ENCODE measurements at places on chromosomes 7 and 10.

GRCh38 chr7:41504214-41504980 is 198.5 kb downstream of the INHBA start:
- no peak for DNase-seq

- no peak for DNase-seq
Observed at GRCh38 chr10:21467633-21468032, 57.8 kb downstream of the SKIDA1 start.

DNA sequence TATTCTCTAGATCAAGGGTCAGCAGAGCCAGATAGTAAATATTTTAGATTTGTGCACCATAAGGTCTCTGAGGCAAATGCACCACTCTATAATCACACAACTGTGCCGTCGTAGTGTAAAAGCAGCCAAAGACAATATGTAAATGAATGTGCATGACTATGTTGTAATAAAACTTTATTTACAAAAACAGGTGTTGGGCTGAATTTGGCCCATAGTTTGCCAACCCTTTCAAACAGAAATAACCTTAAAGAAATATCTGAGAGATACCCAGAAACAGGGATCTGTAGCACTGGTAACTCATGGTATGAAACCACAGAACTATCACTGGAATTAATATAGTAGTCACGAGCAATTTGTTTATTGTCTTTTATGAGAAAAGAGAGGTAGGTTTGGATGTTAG is 86.0 kb downstream of the ARID5B start:
- no peak for DNase-seq

GRCh38 chr10:14379556-14380280 is 49.0 kb upstream of the FRMD4A start:
- no peak for DNase-seq

GRCh38 chr10:35559416-35559815 is 45.7 kb upstream of the GJD4 start:
- DNase-seq: no peak

DNA sequence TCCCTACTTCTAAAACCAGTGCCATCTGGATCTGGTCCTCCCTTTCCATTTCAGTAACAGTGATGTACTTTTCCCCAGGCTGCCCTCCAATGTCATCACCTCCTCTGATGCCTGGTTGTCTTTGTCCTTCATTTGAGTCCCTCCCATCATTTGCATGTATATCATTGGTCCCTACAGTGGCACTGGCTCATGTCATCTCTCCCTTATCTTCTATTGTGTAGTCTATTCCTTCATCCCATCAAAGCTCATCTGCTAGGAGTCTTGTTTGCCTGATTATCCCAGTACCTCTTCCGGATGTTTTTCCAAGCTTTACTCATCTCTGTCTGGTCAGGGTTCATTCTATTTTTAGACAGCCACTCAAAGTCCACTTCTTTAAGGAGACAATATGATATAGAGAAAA is 292.9 kb upstream of the BMPER start:
- DNase-seq: no peak

DNA sequence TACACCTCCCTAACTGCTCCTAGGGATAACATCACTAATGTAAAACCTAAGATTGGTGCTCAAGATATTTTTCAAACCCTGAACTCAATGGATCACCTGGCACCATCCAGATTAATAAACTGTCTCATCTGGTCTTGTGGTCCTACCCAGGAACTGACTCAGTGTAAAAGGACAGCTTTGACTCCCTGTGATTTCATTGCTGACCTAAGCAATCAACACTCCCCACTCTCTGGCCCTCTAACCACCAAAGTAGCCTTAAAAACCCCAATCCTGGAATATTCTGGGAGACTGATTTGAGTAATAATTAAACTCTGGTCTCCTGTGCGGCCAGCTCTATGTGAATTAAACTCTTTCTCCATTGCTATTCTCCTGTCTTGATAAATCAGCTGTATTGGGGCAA is 6.2 kb upstream of the USP54 start:
- DNase-seq: no peak

GRCh38 chr10:75211007-75211691 is 553 bp downstream of the VDAC2 start:
- peak; percentile 49 for DNase-seq

- no peak for DNase-seq
Observed at GRCh38 chr10:111281516-111281915, 204.7 kb downstream of the ADRA2A start.

- DNase-seq: peak; percentile 90
Observed at GRCh38 chr7:41696323-41696916, 6.5 kb downstream of the INHBA start.

GRCh38 chr10:10872764-10873163 is 144.9 kb upstream of the CELF2 start:
- peak; percentile 46 for DNase-seq

Measured in fibroblast of pulmonary artery (primary cell).